ENCODE measurements at places on chromosomes 3 and 15. TPM values are rescaled to one million over a fixed set of nuclear protein-coding genes. Genes with fewer than 3 reads are reported as not detected.

INSYN1 gene
- 0.32 TPM for total RNA-seq

GOLGA8T gene
- total RNA-seq = not detected

TMED3 gene
- 129 TPM for total RNA-seq

MEGF11 gene
- not detected for total RNA-seq

SPTBN5 gene
- total RNA-seq = 0.45 TPM

CHRD gene
- 18.8 TPM for total RNA-seq

SLC24A5 gene
- total RNA-seq = not detected

- peak; percentile 89 for DNase-seq
Observed at GRCh38 chr3:147410526-147411237, 1.5 kb downstream of the ZIC1 start.

DNA sequence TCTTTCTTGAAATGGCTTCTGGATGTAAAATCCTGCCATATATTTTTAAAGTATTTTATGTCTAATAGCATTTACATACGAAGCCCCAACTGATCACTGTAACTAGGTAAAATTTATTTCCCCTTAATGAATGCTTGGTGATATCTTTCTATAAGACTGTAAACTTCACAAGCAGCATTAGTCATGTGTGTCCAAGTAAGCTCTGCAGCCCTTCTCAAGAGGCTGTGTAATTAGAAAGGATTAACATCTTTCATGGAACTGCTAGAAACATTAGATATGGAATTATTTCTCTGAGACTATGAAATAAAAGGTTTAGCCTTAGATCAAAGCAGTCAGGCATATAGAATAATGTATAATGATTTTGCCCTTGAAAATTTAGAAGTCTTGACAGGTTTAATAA is 143.3 kb downstream of the EPHA3 start:
- DNase-seq = no peak

GRCh38 chr15:71301958-71302621 is 186.8 kb downstream of the THSD4 start:
- DNase-seq = peak; percentile 28

DNA sequence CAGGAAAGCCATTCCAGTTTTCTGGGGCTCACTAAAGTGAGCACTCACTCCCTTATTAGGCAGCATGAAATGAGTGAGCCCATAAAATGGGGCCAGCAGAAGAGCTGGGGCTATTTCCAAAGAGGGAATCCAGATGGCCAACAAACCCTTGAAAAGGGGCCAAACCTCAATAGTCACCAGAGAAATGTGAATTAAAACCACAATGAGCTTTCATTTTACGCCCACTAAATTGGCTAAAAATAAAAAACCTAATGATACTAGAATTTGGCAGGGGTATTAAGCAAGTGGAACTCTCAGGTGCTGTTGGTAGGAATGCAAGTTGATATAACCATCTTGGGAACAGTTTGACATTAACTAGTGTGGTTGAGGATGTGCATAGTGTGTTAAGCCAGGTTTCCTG is 42.1 kb upstream of the RAF1 start:
- peak; percentile 86 for DNase-seq

DNA sequence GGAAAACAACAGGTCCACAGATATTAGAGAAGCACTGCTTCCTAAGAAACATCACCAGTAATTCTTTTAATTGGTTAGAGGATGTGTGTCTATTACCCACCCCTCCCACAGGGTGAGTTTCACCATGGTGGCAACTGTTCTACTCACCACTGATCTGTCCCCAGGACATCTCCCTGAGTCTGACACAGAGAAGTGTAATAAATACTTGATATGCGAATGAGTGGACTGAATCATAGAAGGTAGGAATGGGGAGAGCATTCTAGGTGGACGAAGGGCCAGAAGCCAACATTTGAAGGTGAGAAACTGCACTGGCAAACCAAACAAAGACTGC is 452.7 kb upstream of the PROK2 start:
- no peak for DNase-seq

GRCh38 chr3:138186803-138187295 is 252 bp upstream of the ARMC8 start:
- peak; percentile 91 for DNase-seq

DNA sequence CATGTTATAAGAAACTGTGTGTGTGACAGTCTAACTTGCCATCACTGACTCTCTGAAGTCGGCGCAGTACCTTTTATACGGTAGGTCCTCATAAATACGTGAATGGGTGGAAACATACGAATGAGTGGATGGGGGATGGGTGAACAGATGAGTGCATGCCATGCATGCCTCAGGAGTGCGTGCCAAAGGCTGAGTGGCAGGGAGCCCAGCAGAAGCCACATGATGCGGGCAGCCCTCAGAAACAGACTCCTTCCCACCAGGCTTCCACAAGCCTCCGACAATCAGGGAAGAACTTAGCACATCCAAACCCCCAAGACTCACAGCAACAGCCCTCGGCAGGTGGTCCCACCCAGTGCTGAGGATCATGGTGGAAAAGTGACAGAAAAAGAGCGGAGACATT is 16.7 kb downstream of the HCN4 start:
- no peak for DNase-seq

GRCh38 chr15:55179141-55179540 is 17.6 kb downstream of the RSL24D1 start:
- DNase-seq = no peak

DNA sequence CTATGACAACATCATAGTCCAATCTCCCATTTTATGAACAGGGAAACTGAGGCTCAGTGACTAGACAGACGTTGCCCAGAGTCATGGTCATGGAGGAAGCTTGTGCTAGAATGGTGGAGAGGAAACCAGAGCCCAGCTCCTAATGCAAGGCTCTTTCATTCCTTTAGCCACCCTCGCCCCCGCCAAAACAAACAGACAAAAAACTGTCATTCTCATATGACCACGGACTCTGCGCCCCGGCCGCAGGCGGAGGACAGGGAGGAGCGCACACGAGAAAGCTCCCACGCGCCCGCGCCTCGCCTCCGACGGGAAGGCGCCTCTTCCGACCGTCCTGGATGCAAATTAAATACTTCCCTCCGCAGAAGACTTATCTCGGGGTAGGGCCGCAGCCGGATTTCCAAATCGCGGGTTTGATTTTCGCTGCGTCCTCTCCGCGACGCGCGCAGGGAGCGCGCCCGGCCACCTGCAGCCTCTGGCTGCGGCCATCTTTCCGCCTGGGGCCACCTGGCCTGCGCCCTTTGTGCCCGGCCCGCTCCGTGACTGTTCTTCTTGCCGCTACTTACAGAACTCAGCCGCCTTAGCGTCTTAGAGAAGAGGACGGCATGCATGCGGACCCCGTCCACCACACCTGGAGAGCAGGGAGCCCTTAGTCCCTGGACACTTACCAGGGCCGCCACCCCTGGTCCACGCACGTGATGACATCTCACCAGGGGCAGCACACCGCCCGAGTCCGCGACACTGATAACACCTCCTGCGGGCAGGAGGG is 670 bp upstream of the ATP13A3 start:
- no peak for DNase-seq

DNA sequence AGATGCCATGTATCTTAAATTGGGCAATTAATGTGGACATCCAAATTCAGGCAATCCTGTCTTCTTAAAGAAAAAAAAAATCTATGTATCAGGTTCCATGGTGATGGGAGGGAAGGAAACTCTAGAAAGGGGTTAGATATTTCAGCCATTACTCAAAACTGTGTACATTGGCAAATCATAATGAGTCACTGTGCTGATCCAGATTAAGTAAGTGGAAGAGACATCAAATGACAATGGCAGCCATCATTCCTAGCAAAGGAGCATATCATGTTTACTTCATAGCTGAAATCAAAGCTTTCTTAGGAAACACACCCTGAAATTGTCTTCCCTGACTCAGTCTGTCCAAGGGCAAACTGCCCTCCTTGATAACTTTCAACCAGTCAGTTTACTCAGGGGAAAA is 713.3 kb upstream of the GBE1 start:
- DNase-seq = no peak

DNA sequence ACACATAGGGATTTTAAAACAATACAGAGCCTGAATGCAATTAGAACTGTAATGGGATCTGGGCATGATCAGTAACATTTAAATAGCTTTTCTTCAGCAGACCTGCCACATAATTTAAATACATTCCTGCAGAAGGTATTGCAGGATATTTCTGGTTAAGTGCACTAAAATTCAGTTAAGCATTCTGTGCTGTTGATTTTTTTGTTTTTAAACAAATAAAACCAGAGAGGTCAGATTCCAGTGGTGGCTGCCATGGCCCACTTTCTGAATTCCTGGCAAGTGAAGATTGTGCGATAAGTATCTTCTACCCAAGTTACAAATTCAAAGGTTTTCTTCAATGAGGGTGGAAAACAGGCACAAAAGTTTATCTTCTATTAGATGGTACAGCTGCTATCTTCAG is 98.7 kb downstream of the RAP2B start:
- no peak for DNase-seq

DNA sequence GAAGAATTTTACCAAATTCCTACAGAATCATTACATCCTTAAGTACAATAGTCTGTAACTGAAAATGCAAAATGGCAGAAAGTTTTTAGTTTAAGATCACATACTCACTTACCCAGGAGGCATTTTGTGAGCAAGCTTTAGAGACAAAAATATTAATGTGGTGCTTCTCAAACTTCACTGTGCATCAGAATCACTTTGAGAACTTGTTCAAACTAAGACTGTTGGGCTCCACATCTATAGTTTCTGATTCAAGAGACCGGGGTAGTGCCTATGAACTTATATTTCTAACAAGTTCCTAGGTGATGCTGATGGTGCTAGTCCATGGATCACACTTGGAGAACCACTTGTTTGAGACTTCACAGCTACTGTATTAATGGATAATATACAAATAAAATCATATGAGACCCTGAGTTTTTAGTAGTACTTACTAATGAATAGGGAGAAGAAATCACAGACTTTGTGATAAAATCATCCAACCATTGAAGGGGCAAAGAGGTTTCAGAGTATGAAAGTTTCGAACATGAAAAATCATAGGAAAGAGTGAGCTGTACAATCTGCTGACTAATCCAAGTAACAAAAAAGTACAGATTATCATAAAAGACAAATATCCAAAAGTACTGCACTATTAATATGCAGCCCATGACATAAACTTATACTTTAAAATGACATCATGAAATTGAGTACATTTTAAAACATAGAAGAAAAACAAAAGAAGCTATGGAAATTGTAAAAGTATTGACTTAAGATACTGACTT is 110.3 kb downstream of the ADAM10 start:
- DNase-seq = no peak

DNA sequence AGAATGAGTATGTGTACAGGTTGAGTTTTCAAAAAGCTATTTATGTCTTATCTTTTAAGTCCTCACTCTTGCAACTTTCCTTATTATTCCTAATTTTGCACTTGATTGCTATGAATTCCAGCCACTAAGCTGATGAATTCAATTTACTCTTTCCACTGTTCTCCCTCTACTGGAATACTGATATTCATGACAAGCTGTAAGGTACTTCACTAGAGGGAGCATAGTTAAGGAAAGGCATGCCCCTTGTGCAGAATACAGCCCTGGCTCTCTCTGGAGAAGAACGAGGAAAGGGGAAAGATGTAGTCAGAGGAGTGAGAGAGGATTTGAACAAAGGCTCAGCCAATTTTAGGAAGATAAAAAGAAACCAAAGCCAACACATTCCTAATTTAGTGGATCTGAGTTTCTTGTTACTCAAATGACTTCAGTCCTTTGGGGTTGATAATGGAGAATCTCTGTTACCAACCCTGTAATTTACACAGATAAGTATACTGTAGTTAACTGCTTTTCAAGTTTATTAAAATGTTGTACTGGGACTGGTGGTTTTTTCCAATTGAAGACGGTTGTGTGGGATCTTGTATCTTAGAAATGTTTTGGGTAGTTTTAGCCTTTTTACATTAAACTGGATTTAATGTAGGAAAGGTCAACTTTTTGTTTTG is 4.0 kb downstream of the SCAANT1 start:
- DNase-seq = peak; percentile 10

DNA sequence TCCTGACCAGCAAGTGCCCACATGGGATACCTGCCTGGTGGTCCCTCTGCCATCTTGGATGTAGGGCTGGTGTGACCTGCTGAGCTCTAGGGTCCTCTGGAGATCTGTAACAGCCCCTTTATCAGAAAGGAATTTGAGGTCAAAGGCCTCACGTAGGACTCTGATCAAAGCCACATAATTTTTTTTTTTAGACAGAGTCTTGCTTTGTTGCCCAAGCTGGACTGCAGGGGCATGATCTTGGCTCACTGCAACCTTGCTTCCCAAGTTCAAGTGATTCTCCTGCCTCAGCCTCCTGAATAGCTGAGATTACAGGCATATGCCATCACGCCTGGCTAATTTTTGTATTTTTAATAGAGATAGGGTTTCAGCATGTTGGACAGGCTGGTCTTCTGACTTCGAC is 9.5 kb downstream of the ITGB5 start:
- no peak for DNase-seq

DNA sequence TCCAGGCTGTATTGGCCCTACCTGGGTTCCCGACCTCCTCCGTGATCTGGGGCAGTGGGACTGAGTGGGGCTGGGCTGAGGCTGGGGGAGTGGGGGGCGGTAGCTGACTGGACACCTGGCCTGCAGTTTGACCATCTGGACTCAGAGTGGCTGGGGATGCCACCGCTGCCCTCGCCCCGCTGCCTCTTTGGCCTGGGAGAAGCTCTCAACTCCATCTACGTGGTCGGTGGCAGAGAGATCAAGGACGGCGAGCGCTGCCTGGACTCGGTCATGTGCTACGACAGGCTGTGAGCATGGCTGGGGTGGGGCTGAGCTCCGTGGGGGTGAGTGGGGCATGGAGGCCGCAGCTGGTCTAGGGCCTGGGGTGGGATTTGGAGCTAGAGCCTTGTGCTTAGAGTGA is 2.7 kb downstream of the KLHL40 start:
- DNase-seq = no peak

DNA sequence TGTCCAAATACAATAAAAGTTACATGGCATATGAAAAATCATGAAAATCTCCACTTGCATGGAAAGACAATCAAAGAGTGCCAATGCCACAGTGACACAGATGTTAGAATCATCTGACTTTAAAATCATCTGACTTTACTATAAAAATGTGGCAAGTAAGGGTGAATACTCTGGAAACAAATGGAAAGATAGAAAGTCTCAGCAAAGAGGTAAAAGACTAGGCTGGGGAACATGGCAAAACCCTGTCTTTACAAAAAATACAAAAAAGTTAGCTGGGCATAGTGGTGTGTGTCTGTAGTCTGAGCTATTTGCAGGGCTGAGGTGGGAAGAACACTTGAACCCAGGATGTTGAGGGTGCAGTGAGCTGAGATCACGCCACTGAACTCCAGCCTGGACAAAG is 29.1 kb downstream of the ALPK3 start:
- no peak for DNase-seq

DNA sequence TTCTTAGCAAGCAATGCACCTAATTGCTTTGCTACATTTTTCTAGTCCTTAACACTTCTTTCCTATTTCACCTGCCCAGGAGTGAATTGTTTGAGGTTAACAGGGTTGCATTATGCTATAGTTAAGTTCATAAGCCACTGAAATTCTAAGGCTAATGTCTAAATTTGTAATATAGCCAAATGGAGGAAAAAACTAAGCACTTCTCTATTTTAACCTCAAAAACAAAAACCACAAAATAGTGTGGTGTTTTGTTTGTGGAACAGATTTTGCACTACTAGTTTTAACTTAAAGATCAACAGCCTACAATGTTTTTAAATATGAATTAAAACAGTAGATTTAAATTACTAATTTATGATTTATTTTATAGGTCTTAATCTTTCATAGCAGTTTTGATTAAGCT is 5.5 kb downstream of the ATOSA start:
- no peak for DNase-seq

All from myocyte (in vitro differentiated cells).